ENCODE measurements at places on chromosomes 13 and 19.

DNA sequence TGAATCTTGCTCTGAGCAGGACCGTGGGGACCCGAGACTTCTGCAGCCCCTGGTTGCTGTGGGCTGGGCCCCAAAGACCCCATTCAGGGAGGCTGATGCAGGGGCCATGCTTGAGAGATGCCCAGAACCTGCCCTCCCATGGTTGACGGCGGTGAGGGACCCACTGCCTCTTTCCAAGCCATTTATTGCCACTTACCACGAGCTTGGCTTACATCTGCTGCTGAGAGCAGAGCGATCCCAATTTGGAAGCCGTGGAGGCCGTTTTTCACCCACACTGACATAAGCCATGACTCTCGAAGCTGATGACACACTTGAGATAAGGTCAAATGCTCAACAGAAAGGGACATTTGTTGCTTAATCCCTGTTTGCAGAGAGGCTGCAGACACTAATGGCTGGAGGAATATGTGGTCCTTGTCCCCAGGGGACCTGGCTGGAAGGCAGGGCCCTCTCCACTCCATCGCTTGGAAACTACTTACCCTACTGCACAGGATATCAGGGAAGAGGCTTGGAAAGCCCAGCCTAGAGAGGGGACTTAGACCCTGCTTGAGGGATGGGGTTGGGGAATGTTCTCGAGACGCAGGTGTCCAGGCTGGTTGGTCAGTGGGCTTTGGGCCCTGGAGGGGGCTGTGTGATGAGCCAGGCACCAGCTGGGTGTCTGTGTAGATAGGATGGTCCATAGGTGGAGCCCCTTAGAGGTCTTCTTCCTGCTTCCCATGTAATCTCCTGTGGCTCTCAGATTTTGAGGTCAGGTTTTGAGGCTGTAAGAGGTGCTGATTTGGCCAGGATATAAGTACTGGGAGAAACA, 15.3 kb downstream of the ZNF536 start:
- no peak for DNase-seq

DNA sequence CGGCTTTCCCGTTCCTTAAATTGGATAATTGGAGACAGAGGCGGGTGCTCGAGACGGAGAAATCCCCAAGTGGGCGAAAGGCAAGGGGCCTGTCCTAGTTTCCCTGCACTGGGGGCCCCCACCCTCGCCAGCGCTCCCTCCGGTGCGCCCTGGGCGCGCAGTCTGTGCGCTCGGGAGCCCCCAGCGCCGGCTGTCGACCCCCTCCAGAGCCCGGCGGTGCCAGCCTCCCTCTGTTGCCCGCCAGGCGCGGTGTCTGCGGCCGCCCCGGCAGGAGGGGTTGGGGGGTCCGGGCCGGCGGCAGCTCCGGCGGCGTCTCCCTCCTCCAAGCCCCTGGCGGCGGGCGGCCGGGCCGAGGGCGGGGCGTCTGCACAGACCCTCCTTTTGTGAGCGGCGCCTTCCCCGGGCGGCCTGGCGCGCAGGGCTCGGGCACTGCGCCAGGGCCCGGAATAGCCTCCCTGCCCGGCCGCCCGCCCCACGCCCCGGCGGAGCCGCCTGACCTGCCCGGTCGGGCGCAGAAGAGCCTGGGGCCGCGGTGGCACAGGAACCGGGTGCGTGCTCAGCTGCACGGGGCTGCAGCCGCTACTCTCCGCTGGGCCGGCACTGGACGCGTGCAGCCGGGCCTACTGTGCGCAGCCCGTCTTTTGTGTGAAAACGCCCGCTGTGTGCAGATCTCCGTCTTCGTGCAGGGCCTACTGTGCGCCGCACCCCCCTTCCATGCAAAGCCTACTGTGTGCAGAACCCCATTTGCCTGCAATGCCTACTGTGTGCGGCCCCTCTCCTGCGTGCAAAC, 13.2 kb downstream of the GADD45B start:
- peak; percentile 69 for DNase-seq

- no peak for DNase-seq
These were observed 30.1 kb downstream of the PIP5K1C start for GRCh38 chr19:3669947-3670795.

GRCh38 chr19:16436780-16437332, 34.9 kb downstream of the EPS15L1 start:
- no peak for DNase-seq

GRCh38 chr19:51093510-51094345, 11.0 kb upstream of the KLK14 start:
- DNase-seq: no peak

- no peak for DNase-seq
These were observed 277.5 kb upstream of the SOX1 start for GRCh38 chr13:111789420-111789819.

Data from NCI-H1105 (cell line).